ENCODE measurements at places on chromosomes 16 and 17.

DNA sequence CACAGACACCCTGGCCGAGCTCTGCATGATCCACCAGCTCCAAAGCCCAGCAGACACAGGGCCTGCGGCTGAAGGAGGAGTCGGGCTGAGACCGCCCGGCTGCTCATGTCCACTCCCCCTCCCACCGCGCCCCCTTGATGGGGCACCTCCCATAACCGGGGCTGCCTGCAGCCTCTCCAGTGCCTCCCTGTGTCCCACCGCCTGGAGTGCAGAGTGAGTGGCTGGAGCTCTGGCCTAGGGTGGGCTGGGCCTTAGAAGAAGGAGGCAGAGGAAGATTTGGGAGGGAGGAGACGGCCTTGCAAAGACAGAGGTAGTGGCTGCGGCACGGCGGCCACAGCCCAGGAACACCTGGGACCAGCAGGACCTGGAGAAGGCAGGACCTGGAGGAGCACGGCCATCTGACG is 4.0 kb downstream of the CBFA2T3 start:
- DNase-seq: no peak

DNA sequence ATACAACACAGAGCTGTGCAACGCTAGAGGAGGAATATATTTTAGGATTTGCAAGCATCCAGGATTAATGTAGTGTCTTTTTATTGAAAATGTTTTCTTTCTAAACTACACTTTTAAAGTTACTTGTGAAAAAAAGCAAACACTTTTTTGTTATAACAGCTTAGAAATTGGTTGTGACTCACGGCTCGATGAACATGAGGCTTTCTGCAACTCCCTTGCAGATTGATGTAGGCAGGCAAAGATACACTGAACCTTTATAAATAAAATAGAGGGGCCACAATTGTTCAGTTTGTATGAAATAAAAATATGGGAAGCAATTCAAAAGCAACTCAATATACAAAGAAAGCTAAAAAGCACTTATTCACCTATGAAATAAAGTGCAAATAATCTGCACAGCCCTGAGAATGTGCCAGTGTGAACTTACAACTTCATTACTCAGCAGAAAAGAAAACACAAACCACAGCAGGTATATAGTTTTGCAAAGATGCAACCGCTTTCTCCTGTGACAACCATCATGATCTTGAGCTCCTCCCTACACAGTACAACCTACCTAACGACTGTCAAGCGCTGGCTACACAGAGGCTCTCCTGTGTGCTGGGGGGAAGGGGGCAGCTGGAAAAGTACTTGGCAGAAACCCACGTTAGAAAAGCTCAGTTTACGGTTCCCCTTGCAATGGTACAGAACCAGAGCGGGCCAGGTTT is 948 bp downstream of the LUC7L start:
- DNase-seq: no peak

DNA sequence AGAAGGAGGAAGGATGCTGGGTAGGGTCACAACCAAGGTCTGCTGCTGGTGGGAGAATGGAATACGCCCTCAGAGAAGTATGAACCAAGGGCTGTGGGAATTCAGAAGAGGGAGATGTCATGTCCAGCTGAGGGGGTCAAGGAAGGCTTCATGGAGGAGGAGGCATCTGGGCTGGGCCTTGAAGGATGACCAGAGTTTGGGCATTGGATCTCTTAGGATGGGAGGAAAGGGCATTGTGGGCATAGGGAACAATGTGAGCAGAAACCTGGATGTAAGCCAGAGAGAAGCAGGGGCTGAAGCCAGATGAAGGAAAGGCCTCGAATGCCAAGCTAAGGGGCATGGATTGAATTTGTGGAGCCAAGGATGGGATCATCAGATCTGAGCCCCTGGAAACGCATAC is 49.2 kb upstream of the MAP3K14 start:
- no peak for DNase-seq

DNA sequence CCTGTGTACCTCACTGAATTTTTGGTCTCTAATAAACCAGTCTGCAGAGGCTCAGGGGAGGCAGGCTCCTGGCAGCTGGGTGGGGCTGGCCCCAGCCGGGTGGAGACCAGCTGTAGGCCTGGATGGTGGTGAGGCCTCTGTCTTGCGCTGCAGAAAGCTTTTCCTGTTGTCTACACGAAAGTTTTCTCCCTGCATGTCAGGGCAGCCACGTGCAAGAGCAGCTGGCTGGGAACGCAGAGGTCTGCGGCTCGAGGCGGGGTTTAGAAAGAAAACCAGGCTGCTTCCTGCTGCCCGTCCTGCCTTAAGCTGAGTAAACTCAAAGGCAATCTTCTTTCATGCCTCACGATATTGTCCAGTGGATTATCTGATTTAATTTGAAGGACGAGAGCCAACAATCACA is 2.4 kb downstream of the SERPINF1 start:
- no peak for DNase-seq

- peak; percentile 11 for DNase-seq
Measured at GRCh38 chr16:79997257-79997656, 396.7 kb upstream of the MAF start.

GRCh38 chr17:76268015-76268749 is 3.0 kb downstream of the UBALD2 start:
- no peak for DNase-seq

- no peak for DNase-seq
Measured at GRCh38 chr16:73921295-73921694, 375.3 kb upstream of the PSMD7 start.

- DNase-seq: no peak
Measured at GRCh38 chr17:39568702-39569101, 39.0 kb downstream of the NEUROD2 start.

DNA sequence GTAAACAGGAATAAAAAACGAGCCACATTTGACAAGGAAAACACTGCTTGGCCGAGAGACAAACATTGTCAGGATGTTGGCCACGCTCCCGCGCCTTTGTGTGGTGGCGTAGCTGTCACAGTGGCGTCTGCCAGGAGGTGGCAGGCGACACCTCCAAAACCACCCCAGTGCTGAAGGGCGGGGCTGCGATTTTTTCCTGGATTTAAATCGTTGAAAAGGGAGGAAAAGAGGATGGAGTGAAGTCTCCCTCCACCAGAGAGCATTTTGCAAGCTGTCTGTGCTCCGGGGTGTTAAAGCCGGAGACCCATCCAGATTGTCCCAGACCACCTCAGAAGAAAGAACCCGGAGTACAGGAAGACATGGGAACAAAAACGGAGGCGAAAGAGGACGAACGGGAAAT is 12.7 kb downstream of the MRM3 start:
- DNase-seq: no peak

DNA sequence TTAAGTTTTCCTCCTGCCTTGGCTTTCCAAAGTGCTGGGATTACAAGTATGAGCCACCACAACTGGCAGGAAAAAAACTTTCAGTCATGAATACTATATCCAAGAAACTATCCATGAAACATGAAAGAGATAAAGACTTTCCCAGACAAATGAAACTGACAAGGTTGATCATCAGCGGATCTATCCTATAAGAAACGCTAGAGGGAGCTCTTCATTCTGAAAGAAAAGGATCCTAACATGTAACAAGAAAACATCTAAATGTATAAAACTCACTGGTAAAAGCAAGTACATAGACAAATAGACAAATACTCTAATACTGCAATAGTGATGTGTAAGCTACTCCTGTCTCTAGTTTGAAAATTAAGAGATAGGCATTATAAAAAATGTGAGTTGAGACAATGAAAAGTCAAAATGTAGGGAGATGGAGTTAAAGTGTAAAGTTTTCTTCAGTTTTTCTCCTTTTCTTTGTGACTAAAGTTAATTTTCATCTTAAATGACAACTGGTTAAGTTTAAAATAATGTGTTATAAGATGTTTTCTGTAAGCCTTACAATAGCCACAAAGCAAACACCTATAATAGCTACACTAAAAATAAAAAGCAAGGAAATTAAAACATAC is 79.6 kb upstream of the TEKT1 start:
- DNase-seq: peak; percentile 28

GRCh38 chr17:57832314-57833178 is 17.3 kb downstream of the MRPS23 start:
- no peak for DNase-seq

DNA sequence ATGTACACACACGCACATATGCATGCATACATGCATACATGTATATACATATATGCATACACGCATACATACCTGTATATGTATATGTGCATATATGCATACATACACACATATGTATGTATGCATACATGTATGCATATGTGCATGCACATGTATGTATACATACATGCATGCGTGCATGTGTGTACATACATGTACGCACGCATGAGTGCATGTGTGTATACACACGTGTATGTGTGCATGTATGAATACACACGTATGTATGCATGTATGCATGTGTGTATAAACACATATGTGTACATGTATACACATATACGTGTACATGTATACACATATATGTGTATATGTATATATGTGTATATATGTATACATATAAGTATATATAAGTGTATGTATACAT is 28.5 kb upstream of the DLX3 start:
- no peak for DNase-seq
